ENCODE measurements at places on chromosomes 6 and 20.

GRCh38 chr6:165606740-165607008 lies 56.4 kb downstream of the PDE10A start:
- no peak for DNase-seq

GRCh38 chr6:82521369-82521768 lies 157.8 kb downstream of the TPBG start:
- DNase-seq = no peak

GRCh38 chr20:62611819-62612218 lies 30.5 kb upstream of the SLCO4A1 start:
- no peak for DNase-seq

DNA sequence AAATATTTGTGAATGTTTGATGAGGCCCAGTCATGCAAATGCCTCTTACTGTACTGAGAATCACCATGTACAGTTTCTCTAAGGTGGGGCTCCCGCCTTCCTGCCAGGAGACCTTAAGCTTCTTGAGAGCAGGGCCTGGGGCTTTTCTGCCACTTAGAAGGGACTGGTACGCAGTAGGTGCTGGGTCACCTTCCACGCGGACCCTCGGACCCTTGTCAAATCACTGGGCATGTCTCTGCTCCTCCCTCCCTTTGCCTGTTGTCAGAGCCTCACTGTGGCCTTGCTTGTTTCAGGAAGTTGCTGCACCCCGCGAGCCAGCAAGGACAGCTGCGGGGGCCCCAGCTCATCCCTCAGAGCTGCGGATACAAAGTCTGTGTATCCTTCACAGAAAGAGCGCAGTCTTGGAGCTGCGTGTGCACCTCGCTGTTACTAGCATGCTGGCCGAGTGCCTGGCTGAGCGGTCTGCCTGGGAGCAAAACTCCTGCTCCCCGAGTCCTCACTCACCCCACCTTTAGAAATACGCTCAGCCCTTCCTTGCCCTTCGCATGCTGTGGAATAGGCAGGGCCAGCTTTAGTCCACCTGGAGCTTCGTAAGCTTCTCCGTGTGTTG lies 30.7 kb upstream of the IRF4 start:
- no peak for DNase-seq

DNA sequence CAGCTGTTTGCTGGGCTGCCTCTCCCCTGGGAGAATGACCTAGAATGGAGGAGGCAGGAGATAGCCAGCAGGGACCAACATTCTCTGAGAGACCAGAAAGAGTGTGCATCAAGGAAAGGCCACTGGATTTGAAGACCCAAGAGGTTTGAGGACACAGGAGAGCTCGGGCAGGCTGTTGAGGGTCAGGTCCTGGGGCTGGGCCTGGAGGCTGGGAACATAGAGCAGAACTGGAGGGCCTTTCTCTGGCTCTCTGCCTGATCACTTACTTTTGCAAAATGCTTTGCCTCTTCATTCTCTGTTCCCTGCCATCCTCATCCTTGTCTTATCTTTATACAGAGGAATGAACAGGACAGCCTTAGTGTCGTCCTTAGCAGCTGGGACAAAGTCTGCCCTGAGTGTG lies 2.5 kb downstream of the IYD start:
- no peak for DNase-seq

- no peak for DNase-seq
Measured at GRCh38 chr6:129469070-129469662, 240.8 kb downstream of the ARHGAP18 start.

- no peak for DNase-seq
Measured at GRCh38 chr6:26328265-26328844, 36.6 kb upstream of the BTN3A2 start.

DNA sequence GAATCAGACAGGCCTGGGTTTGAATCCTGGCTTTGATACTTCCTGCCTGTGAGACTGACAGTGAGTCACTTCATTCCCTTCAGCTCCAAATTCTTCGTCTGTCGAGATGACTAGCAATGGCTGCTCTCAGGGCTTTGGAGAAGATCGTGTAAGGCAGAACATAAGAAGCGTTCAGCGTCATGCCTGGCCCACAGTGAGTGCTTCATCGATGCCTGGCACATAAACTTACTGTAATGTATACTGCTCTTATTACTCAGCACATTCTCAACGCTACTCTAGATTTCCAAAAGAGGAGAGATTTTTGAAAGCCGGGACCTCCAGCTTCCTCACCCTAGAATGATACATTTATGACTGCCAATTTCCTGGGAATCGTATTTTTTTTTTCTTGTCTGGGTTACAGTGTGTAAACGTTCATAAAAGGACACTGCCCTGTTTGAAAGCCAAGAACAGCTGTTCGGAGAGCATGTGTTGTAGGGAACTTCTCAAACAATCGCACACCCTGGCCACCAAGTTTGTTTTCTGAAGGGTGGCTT lies 16.2 kb upstream of the BCAS1 start:
- DNase-seq = no peak

- no peak for DNase-seq
Measured at GRCh38 chr6:35230950-35231349, 17.2 kb downstream of the SCUBE3 start.

GRCh38 chr20:46190478-46191167 lies 72.5 kb downstream of the CD40 start:
- DNase-seq = no peak

GRCh38 chr6:28940294-28940857 lies 16.6 kb upstream of the TRIM27 start:
- no peak for DNase-seq

DNA sequence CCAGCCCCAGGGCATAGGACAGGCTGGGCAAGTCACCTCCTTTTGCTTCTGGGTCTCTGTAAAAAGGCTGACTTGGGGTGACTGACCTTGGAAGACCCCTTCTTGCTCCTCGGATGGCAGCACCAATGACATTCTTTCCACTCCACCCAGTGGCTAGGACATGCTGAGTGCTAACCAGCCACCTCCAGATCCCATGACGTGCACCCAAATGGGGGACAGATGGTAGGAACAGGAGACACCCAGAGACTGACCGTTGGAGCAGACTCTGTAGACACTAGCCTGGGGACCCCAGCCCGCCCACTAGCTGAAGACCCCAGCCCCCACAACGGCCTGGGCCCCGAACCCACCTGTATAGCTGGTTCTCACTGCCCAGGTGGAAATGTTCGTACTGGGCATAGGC lies 38.3 kb downstream of the ANGPT4 start:
- no peak for DNase-seq

GRCh38 chr20:17417225-17417624 lies 114.0 kb downstream of the BFSP1 start:
- no peak for DNase-seq
